ENCODE measurements at places on chromosomes 1 and 21.

DNA sequence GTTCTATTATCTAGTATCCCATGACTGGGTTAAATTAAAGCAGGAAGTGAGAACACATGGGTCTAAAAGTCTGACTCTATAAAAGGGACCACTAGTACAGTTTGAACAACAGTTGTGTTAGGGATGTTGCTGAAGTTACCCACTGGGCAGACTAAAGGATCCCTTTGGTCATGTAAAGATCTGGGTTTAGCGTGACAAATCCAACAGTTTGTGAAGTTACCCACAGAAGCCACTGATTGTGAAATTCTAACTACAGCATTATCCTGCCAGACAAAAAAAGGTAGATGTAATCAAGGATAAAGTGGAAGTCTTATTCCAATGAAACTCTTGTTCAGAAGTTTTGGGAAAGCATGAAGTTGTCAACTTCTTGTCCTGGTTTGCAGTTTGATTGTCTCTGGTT, 5.7 kb downstream of the QSOX1 start:
- DNase-seq = no peak

DNA sequence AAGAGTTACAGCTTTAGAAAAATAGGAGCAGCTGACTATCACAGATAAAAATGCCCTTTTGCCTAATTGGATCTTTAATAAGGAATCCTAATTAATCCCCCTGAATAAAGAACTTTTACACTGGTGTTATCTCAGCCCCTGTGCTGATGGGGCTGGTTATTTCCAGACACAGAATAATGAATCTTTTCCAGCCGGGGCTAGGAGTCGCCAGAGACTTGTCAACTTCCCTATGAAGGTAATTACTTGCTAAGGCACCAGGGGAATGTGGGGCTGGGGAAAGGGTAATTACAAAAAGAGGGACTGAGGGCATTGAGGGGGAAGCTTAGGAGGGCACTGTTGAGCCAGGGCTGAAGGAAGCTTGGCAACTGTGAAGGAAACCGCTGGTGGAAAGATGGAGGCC, 34.5 kb downstream of the HMGB4 start:
- no peak for DNase-seq

- DNase-seq = no peak
Measured at GRCh38 chr1:240107058-240107684, 15.5 kb downstream of the FMN2 start.

DNA sequence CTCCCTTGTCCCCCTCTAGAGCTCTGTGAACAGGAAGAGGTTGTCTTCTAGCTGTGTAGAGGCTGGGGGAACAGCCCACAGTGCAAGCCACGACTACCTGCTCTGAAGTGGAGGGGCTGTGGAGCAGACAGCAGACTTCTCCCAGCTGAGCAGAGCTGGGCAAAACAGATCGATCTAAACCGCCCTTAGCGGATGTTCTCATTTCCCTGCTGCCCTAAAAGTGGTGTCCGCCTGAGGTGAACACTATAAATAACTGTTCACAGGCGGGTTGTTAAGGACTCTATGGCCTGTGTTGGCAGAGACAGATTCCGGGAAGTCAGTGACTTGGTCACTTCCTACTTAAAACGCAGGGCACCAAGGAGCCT, 203.2 kb downstream of the RHOU start:
- DNase-seq = no peak

DNA sequence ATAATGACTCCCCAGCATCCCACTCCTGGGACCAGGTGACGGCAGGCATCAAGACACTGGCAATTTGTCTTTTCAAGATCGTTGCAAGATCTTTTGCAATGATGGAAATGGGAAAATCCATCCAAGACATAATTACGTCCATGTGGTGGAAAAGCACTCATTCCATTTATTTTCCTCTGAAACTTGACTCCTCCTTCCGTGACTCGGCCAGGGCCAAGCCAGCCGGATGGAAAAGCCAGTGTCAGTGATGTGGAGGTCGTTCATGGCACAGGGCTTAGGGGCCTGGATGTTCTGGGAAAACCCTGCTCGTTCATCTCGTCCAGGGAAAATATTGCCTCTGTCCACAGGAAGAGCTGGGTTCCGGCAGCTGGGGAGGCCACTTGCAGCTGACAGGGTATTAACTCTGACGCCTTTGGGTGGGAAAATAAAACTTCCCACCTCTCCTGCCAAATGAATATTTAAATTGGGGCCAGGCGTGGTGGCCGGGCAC, 46.2 kb downstream of the C1orf198 start:
- DNase-seq = no peak

DNA sequence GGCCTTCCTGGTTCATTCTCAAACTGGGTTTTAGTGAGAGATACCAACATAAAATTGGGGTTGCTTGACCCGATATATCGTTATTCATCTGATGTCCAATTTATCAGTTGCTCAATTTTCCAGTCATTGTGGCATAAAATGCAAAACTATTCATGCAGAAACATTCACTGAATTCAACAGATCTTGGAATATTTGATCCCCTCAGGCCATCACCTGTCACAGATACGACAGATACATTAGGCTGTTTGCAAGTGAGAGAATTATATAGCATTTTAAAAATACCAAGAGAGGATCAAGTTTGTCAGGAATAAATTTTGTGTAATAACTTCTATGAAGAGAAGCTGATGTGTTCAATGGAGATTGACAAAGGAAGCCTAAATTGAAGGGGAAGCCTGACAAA, 67.1 kb downstream of the MAP10 start:
- no peak for DNase-seq

GRCh38 chr1:13832100-13832499, 132.1 kb downstream of the PRDM2 start:
- DNase-seq = no peak

GRCh38 chr1:29506678-29507225, 270.4 kb downstream of the PTPRU start:
- DNase-seq = no peak

- no peak for DNase-seq
Measured at GRCh38 chr21:36203603-36203889, 46.9 kb downstream of the DOP1B start.

DNA sequence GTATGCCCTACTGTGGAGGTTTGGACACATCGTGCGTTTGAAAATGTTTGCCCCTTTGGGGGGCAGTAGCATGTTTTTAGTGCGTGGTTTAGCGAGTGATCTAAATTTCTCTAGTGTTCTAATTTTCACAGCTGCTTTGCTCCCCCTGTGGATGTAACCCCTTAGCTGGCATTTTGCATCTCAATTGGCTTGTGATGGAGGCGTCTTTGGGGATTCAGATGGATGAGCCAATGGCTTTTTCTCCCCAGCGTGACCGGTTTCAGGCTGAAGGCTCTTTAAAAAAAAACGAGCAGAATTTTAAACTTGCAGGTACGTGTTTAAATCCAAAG, 836 bp downstream of the CDC7 start:
- DNase-seq = peak; percentile 1

DNA sequence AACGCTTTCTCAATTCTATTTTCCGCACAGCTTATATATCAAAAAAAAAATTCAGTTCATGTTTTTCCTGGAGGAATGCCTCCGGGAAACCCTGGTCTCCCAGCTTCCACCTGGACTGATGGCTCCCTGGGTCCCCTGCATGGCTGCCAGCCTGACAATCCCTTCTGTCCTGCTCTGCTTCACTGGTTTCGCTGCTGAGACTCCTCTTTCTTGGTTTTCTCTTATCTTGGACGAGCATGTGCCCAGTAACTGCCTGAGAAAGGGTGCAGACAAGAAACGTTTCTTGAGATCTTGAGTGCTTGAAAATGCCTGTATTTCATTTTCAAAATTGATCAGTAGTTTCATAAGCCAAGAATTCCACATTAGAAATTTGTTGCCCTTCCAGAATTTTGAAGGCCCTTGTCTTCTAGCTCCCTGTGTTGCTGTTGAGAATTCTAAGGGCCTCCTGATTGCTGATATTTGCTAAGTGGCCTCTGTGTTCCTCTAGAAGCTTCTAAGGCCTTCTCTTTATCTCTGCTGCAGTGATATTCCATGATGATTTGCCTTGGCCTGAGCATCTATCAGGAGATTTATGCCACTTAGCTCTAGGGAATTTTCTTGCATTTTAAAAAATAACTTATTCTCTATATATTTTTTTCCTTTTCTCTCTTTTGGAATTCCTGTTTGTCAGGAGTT, 44.7 kb downstream of the ETS2 start:
- no peak for DNase-seq

DNA sequence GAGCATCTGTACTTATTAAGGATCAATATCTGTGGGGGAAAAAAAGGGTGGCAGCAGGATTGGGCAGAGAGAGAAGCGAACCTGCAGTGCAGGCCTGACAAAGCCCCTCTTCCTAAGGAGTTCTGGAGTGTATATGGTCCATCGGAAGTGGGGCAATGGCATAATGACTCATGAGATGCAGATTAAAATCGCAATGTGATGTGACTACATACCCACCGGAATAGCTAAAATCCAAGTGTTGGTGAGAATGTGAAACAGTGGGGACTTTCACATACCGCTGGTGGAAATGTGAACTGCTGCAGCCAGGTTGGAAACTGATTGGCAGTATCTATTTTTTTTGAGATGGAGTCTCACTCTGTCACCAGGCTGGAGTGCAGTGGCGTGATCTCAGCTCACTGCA, 8.2 kb upstream of the CREG1 start:
- no peak for DNase-seq

DNA sequence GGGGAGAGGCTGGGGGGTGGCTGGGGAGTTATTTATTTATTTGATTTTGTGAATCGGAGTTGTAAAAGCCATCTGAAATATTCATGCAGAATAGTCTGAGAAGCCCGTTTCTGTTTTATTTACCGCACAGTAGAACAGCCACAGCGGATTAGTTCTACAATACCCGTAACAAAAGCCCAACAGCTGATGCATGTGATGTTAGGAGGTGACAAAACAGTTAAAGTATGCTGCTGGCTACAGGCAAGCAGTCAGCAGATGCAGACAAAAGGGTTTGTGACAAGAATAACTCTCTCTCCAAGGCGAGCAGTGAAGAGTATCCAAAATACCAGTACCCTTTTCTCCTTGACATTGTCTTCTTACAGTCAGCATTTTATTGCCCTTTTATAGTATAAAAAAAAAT, 42.0 kb downstream of the PROX1 start:
- no peak for DNase-seq

- no peak for DNase-seq
Measured at GRCh38 chr1:30597711-30598110, 125.7 kb downstream of the MATN1 start.

DNA sequence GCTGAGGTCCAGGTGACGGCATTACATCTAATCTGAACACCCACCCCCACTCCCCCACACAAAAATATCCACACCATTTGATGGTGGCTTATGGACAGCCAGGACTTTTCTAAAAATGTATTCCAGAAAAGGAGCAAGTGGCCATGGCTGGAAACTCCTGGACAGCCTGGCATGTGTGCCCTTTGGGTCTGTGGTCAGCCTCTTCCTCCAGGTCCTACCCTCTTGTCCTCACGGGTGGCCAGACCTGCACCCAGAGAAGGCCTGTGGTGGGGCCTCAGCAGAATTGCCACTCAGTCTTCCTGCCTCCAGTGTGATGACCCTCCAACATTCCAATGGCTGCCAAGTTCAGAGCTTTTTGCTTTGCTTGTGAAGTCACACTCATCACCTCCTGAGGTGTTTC, 600.6 kb downstream of the AJAP1 start:
- DNase-seq = no peak

GRCh38 chr1:216682752-216683151, 40.5 kb downstream of the ESRRG start:
- DNase-seq = no peak

- no peak for DNase-seq
Measured at GRCh38 chr1:83929184-83929583, 69.7 kb downstream of the TTLL7 start.

DNA sequence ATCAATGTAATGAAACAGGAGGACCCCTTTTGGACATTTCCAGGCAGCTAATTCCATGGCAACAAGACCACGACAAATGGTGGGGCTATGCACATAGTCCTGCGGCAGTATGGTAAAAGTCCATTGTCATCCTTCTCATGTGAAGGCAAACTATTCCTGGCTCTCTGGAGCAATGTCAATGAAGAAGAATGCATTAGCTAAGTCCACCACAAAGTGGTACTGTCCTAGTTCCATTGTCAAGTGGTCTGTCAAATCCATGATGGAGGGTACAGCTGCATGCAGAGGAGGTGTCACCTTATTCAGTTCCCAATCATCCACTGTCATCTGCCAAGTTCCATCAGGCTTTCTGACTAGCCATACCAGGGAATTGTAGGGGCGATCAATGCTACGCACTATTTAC, 110.1 kb downstream of the GDAP2 start:
- DNase-seq = no peak

DNA sequence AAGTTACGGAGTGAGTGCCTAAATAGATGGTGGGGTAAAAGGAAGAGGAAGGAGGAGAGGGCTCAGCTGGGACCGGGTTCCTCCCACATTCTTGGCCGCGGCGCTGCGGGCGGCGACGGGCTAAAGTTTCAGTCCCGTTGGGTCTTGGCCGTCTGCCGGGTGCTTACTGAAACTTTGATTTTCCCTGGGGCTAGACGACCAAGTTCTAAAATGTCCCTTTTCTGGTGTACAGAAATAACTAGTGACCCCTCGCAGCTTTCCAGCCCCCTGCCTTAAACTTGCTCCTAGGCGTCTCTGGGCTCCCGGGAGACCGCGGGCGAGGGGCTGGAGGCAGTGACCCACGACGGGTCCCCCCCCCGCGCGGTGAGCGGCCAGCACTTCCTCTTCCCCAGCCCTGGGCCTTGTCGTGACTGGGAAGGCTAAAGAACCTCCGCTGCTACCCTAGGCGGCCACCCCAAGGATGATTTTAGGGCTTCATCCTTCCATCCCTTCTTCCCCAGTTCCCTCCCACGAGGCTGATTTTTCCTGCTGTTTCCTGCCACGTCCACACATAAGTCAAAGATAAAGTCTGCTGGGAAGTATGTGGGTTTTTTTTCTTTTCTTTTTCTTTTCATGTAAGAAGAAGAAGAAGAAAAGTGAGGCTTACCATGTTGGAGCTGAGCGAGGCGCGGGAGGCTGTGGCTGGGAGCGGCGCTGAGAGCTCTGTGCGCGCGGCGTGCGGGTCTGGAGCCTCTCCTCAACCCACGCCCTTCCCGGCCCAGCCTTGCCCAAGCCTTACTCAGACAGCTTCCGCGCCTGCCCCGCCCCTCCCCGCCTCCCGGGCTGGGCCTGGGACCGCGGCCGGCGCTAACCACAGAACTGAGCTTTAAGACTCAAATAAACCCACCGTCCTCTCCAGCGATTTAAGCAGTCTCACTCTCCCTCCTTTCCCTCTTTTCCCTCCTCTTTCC, at the start of gene S100A11:
Gene S100A11, minus strand, starts transcription at position 738 of the 950 bp plus-strand sequence. Its CDS starts 89 bp downstream, at position 649.
- no peak for DNase-seq
